ENCODE measurements at places on chromosomes 4 and X.

DNA sequence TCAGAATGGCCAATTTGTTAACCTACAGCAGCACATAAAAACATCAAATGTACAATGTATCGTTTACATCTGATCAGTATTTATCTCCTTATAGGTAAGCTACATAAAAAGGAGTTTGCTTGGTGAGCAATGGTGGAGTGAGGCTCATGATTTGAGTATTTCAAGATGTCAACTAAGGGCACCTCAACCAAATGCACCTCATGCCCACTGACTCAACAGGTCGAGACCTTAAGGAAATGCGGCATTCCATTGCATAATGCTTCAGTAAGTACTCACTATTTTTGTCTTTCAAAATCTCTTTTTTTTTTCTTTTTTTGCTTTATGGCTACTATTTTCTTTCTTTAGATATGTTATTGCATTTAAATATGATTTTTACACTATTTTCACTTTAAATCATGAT lies 181.0 kb upstream of the TLL1 start:
- DNase-seq, result no peak

- no peak for DNase-seq
Measured at GRCh38 chr4:188658958-188659522, 519.8 kb downstream of the TRIML1 start.

DNA sequence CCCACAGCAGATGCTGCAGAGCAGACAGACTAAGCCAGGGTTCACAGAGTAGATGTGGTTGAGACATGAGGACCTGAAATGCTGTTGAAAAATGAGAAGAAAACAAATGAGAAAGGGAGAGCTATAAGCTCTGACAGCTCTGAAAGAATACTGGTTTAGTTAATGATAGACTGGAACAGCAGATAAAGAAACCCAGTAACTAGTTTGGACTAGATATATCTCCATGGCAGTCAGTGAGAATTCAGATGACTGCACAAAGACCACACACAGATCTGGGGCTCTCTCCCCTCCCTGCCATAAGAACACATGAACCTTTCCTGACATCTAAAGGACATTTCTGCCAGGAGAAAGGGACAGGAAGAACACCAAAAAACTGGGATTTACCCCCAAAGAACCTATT lies 8.2 kb downstream of the NAA11 start:
- DNase-seq, result no peak

DNA sequence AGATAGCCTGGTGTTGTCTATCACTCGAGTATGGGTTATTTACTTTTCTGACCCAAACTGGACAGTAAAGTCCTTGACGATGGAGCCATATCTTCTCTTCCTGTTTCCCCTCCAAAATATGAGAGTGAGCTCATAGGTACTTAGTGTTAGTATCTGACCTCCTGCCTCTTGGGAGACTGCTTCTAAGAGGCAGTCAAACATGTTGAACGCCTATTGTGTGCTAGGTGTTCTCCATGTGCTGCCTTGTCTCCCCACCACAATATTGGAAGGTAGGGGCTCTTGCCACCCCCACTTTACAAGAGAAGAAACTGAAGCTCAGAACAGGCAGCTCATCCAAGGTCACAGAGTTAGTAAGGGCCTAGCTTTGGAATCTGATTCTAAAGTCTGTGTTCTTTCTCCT lies 8.3 kb downstream of the EFNB1 start:
- DNase-seq, result no peak

DNA sequence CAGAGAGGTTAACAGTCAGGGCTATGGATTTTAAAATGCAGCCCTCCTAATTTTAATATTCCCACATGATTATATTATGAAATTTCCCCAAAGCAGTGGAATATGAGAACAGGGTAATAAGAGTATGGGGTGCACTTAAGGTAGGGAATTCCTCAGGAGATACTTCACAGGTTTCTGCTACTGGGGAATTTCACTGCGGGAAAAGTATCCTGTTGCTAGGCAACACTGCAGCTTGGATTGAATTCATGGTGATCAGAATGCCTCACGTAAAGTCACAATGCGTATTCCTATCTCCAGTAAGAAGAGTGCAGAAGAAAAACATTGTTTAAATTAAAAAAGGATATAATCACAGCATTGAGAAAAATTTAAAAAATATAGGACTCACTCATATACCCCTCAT lies 398.1 kb upstream of the RPS6KA3 start:
- DNase-seq, result no peak

GRCh38 chrX:109614951-109615350 lies 10.0 kb downstream of the KCNE5 start:
- no peak for DNase-seq

- no peak for DNase-seq
Measured at GRCh38 chr4:102620697-102621497, 119.7 kb downstream of the NFKB1 start.

- DNase-seq, result no peak
Measured at GRCh38 chr4:86461849-86462248, 102.0 kb upstream of the MAPK10 start.

- no peak for DNase-seq
Measured at GRCh38 chrX:20253232-20253543, 13.5 kb downstream of the RPS6KA3 start.

- DNase-seq, result no peak
Measured at GRCh38 chr4:182502064-182502463, 258.9 kb downstream of the TENM3 start.

DNA sequence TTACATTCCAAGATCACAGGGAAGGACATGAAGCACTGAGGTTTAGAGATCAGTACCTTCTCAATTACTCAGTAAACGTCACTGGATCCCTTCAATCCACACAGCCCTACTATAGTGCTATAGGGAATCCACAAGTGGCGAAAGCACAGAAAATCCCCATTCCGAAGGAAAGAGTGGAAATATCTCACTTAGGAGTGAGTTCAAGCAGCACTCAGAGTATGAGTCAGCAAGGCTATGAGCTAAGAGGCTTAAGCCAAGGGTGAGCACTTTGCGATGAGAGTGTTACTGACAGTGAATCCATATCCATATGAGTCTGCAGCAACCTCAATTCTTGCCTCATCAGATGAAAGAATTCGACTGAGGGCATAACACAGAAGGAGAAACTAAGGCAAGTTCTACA lies 165.1 kb downstream of the VSIG4 start:
- DNase-seq, result no peak

- no peak for DNase-seq
Measured at GRCh38 chrX:137548261-137548660, 17.7 kb upstream of the ZIC3 start.

- DNase-seq, result no peak
Measured at GRCh38 chr4:57591073-57591472, 480.9 kb upstream of the IGFBP7 start.

DNA sequence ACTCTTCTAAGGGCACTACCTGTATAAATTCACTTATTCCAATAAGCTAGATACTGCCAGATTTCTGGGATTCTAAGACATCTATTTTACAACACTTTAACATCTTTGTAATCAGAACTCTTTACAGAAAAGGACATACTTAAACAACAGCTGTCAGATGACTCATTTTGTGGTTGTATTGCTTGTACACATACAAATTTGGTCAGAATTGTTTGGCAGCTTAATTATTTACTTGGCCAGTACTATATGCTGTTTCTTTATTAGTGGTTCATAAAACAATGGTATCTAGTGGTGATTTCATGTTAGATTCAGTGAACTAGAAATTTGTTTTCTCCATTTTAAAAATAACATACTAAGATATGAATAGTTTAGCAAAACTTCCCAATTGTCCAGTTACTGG lies 27.2 kb downstream of the PALLD start:
- no peak for DNase-seq

DNA sequence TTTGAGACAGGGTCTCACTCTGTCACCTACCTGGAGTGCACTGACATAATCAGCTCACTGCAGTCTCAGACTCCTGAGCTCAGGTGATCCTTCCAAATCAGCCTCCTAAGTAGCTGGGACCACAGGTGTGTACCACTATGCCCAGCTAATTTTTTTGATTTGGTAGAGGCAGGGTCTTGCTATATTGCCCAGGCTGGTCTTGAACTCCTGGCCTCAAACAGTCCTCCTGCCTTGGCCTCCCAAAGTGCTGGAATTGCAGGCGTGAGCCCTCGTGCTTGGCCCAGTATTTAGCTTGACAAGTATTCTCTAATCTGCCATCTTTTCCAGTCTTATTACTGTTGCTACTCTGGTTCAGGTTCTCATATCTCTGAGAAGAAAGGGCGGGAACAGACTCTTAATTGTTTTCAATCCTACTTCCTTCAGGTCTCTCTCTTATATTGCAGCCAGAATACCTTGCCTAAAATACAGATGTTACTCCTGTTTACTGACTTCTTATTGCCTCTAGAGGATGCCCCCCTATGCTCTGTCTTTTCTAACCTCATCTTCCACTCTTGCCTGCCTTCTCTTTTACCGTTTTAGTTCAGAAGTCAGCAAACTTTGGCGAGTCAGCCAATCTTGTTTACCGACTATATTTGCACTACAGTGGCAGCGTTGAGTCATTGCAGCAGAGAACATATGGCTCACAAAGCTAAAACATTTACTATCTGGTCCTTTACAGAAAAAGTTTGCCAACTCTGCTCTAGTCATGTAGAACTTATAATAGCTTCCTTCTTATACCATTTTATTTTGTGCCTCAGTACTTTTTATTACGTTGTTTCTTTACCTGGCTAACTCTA lies 19.0 kb downstream of the MRPL1 start:
- DNase-seq, result no peak

DNA sequence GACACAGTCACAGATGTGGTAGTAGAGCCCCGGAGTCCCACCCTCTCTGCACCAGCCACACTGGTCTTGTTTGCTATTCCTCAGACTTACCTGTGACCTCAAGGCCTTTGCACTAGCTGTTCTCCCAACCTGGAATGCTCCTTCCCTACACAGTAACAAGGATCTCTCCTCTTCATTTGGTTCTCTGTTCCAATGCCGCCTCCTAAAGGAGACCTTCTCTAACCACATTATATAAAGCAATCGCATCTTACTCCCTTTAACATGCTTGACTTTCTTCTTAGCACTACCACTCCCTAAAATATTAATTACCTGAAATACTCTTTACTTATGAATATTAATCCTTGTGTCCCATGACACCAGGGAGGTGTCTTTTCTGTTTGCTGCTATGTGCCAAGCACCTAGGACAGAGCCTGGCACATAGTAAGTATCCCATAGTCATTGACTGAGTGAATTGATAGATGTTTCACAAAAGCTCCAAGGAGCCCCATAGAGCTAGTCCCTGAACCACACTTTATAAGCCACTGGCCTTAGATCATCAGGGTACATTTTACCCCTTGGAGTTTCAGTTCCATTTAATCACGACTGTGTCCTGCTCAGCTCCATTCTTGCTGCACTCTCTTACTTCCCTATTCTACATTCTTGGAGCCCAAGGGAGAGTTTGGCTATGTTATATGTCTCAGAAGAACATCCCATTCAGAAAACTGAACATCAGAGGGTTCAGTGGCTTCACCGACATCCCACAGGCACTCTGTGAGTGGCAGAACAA lies 312.7 kb downstream of the RAB28 start:
- no peak for DNase-seq

DNA sequence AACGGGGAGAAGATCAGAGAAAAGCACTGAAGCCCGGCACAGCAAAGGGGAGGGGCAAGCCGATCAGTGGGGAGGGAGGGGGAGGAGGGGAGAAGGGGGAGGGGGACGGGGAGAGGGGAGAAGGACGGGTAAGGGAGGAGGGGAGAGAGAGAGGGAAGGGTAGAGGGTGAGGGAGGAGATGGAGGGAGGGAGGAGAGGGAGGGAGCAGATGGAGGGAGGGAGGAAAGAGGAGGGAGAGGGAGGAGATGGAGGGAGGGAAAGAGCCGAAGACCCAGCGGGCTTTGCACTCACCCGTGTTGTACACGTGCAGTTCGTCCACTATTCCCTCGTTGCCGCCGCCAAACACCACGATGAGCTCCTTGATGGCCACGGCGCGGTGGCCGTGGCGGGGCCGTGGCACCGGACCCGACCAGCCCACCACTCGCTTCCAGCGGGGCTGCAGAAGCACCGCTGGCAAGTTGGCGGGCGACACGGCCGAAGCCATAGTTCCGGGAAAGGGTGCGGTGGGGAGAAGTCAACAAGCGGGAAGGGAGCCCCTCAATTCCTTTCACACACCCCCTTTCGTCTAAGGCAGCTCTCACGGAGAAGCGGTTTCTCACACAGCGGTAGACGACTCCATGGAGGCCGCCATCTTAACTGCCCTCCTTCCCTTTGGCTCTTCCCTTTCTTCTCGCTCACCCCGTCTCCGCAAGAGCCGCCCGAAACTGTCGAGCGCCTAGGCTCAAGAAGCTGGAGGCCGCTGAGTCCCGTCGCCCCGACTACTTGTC lies 1.1 kb downstream of the HCFC1 start:
- DNase-seq, result peak; percentile 26

- no peak for DNase-seq
Measured at GRCh38 chrX:20479896-20480295, 213.2 kb upstream of the RPS6KA3 start.

- DNase-seq, result no peak
Measured at GRCh38 chrX:16061296-16061695, 62.1 kb upstream of the GRPR start.

DNA sequence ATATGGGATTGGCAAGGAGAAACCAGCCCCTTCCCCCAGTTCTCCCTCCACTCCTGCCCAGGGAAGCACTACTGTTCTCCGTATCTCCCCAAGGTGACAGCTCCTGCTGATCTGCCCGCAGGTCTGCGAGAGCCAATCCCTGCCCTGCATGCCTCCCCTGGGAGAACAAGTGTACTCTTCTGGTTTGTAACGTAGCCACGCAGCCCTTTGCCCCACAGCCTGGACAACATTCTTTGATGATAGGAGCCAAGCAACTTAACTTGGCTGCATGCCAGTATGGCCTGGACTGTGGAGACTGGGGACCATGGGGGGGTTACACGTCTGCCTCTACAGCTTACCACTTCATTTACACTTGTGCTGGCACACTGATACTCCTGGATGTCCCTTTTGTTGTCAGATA lies 2.0 kb downstream of the STBD1 start:
- DNase-seq, result no peak

DNA sequence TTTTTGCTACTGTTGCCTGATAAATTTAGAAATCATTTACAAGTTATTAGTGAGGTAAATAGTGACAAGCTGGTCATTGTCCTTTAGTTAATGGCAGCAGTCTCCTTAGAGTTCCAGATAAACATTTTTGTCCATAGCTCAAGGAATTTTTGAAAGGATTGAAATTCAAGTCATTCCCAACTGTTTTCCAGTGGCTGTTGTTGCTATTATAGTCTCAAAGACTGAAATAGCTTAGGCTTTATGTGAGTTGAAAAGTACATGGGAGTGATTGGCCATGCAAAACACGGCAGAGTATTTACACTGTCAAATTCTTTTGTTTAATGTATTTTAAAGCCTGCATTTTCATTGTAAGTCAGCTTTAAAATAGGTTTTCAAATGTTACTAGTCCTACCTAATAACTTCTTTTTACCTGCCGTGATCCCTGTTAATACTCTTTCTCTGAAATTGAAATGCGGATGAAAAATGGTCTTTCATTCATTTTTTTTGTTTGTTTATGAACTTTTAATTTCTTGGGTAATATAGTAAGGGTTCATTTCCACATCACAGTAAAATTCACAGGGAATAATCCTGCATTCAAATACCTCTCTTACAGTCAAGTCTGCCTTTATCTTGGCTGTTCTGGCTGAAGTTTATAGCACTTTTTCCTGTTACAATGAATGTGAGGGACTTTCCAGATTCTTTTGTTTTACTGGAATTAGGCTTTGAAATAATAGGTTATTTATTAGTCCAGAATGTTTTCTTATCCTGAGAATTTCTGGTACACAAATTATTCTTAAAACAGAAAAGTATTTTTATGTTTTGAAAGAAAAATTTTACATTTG lies 85.1 kb downstream of the PDLIM5 start:
- no peak for DNase-seq

GRCh38 chr4:26010304-26010703 lies 96.3 kb downstream of the SMIM20 start:
- DNase-seq, result no peak

GRCh38 chr4:75698963-75699228 lies 25.5 kb upstream of the USO1 start:
- DNase-seq, result no peak

Measured in HS-27A (cell line).